ENCODE measurements at places on chromosomes 2 and 18. TPM values are rescaled to one million over a fixed set of nuclear protein-coding genes. Genes with fewer than 3 reads are reported as not detected.

The POTEI gene
- not detected for total RNA-seq

The PER2 gene
- 15.6 TPM for total RNA-seq

- DNase-seq: no peak
These were observed 581 bp downstream of the CAPN14 start for GRCh38 chr2:31216734-31217133.

- DNase-seq: no peak
These were observed 81.3 kb upstream of the TMEM178A start for GRCh38 chr2:39584283-39584965.

Data from Peyer's patch (tissue), 4 donors.